NAMALWA (cell line): ENCODE measurements at places on chromosomes 1 and 21.
A peak's percentile ranks its signal among the peaks of the same experiment; 100 is the strongest.

DNA sequence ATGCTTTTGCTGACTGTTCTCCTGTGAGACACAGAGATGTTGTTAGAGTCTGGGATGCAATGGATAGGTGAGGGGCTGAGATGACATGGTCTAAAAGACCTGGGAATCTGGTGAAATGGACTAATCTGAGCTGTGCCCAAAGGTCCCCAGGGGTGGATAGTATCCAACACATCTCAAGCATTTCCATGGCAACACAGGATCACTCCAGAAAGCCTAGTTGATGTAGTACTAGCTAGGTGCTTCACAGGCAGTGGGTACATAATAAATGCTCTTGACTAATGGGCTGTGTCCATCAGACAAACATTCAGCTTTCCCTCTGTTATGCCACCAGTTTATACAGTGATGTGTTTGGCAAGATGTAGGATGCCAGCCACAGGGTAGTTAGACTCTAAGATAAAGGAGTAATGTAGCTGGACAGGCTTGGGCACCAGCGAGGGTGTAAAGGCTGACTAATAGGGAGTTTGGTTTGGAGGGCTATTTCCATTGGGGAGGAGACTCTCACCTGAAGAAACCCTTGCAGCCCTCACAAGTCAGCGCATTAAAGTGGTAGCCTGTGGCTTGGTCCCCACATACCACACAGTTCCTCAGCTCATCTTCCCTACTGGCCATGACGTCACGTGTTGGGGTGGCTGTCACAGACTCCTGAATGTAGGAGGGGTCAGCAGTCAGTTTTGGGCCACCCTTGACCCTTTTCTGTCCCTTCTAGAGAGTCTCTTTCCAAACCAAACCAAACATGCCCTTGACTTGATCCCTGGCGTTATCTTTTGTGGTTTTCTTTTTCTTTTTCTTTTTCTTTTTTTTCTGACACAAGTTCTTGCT, 1.8 kb downstream of the NR1I3 start:
- no peak for DNase-seq

DNA sequence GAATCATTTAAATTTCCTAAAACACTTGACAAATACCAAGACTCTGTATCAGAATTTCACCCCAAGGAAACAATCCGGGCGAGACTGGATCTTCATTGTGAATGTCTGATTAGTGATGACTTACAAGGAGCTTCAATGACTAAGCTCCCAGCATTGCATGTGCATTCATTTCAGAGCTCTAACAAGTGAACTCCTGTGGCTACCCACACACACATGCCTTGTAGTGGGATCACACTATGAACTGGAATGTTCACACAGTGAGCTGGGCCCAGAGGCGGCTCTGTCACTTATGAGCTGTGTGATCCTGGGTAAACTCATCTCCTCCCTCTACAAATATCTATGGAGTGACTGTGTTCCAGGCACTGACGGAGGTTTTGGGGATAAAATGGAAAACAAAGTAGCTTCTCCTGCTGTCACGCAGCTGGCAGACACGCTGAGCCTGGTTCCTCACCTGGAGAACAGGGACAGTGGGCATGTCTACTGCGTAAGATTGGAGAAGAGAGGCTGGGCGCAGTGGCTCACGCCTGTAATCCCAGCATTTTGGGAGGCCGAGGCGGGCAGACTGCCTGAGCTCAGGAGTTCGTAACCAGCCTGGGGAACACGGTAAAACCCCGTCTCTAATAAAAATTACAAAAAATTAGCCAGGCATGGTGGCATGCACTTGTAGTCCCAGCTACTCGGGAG, 56.9 kb downstream of the CLSTN1 start:
- DNase-seq, result no peak

GRCh38 chr1:3515774-3516480, 61.5 kb downstream of the ARHGEF16 start:
- no peak for DNase-seq

- DNase-seq, result no peak
Observed at GRCh38 chr1:50420689-50421365, 2.4 kb downstream of the DMRTA2 start.

DNA sequence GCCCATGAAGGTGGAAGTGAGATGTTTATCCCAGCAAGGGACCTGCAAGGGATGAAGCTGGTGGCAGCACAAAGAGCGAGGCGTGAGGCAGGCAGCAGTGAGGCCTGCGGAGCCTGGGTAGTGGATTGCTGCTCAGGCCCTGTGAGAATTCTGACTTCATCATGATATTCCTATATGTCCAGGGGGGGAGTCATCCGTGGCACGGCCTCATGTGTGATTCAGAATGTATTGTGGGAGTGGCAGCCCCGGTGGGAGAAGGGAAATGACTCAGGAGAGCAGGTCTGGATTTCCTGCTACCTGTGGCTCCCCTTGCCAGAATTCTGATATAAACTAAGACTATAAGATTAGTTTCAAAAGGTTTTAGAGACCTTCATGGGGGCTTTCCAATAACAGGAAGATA, 240.9 kb downstream of the CAMTA1 start:
- DNase-seq, result no peak

- DNase-seq, result peak; percentile 51
Observed at GRCh38 chr1:202553560-202554038, 156.7 kb downstream of the SYT2 start.

- DNase-seq, result no peak
Observed at GRCh38 chr21:41364308-41364707, 2.5 kb downstream of the MX2 start.

- DNase-seq, result no peak
Observed at GRCh38 chr1:245232931-245233330, 78.1 kb downstream of the KIF26B start.

DNA sequence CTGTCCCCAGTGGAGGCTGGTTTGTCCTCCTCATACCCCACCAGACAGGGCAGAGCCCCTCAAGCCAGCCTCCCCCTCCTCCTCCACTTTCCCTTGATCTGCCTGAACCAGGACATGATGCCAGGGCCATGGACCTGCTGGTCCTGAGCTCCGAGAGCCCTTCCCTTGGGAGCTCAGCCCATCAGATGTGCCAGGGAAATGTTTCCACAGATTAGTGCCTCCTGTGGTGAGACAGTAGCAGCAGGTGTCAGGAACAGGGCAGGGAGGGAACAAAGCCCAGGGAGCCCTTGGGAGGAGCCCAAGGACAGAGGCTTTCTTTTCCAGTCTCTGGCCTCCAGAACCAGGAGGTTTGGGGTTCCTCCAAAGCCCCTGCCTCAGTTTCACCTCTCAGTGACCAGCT, 14.6 kb upstream of the SLC41A1 start:
- DNase-seq, result no peak

DNA sequence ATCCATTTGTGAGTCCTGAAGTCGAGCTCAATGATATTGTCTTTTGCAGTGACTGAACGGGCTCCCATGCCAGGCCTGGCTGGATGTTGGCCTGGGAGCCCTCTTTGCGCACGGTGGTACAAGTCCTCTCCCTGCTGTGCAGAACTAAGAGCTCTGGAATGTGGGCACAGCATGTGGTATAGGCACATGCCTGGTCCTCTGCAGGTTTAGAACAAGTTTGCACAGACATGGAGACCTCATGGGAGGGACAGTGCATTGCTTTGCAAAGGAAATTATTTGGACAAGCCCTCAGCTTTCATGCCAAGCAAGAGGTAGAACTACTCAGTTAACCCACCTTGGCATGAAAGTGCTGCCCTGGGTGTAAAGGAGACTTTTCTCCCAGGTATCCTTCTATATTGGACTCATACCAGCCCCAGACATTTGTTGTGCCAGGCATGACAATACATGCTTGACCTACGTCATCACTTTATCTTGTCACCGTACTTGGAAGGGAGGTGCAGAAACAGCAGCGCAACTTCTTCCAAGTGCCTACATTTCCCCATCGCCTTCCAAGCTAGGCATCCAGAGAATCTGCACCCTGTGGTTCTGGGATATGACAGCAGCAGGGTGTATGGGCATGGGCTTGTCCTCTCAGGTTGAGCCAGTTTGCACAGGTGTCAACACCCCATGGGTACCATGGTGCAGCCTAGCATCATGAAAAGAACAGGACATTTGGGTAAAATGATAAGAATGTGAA, 37.6 kb upstream of the MRPS6 start:
- DNase-seq, result no peak

GRCh38 chr21:33268393-33268736, 2.2 kb downstream of the IL10RB start:
- no peak for DNase-seq

DNA sequence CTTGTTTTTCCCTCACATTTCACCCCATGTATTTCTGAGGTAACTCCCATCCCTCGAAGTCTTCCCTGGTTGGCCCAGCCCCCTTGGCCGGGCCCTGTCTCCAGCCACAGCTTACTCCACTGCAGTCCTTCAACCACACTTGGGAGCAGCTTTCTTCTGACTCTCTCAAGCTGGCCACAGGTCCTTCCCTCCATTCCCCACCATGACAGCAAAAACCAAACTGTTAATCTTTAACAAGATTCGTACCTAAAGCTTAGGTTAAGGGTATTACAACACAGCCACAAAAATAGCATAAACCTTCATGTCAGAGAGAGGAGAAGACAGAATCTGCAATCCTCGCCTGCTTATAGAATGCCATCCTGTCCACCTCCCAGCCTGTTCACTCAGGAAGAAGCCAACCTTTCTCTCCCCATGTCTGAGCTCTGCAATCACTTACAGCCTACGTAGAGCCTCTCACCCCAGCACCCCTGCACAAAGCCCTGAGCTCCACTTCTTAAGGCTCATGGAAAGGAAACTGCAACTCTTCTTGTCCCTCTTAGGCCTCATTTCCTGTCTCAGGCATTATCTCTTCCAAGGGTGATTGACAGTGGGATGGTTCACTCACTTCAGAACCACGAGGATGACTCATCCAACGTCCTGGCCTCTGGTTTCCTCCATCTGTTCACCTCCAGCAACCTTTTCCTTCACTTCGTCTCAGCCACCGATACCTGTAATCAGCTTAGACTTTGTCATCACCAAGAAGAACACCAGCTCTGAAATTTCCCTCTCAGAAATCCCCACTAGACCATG, 72.8 kb downstream of the CD2 start:
- no peak for DNase-seq

DNA sequence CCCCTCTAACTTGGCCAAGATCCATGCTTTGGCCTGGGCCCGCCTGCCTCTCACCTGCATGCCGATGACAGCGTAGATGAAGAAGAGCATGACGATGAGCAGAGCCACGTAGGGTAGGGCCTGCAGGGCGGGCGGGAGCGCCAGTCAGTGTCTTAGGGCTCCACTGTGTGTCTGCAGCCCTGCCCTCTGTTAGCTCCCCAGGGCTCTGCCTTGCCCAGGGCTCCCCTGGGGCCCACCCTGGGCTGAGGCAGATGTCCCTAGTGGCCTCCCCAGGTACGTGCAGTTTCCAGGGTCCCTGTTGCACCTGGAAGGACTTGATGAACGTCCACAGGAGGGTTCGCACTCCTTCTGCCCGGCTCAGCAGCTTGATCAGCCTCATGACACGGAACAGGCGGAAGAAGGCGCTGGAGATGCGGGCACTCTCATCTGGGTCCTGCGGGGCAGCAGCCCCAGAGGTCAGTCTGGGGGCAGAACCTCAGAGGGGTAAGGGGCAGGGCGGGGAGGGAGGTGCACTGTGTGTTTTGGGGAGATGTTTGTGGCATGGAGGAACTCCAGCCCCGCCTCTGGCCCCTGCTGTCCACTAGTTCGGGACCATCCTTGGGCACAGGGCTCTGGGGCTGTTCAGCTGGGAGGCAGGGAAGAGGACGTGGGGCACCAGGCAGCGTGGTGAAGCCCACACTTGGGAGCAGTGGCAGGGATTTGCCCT, 29.8 kb upstream of the KIF21B start:
- DNase-seq, result peak; percentile 42

DNA sequence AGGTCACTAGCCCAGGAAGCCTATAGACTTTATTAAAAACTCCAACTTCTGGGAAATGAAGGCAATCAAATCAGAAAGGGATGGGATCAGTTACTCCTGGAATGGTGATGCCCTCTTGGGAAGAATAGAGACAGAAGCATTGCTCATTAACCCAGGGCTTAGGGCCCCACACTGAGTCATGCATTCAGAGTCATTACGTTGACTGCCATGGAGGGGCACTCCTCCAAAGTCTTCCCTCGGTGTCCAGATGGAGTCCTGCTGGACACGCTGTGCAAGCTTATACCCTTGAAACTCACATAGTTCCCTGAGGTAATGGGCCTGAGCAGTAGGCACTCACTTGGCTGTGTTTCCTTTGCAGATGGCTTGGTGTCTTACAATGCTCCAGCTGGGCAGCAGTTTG, 35.2 kb upstream of the HSD17B7 start:
- DNase-seq, result no peak

DNA sequence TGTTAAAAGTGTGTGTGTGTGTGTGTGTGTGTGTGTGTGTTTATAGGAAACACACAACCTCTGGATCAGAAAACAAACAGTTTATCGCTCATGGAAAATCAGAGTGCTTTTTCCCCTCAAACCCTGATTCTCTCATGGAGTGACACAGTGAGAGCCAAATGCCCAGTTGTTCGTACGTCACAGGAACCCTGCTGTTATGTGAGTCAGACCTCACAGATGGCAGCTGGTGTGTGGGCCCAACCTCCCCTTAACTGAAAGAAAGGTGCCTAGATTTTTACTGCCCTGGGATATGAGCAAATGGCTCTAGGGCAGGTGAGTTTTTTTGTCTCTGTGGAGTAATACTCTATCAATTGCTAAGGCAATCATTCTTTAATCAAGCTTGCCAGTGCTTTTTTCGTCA, 1788.1 kb downstream of the BRINP3 start:
- DNase-seq, result no peak

- DNase-seq, result no peak
Observed at GRCh38 chr1:43582162-43582566, 51.5 kb downstream of the PTPRF start.

DNA sequence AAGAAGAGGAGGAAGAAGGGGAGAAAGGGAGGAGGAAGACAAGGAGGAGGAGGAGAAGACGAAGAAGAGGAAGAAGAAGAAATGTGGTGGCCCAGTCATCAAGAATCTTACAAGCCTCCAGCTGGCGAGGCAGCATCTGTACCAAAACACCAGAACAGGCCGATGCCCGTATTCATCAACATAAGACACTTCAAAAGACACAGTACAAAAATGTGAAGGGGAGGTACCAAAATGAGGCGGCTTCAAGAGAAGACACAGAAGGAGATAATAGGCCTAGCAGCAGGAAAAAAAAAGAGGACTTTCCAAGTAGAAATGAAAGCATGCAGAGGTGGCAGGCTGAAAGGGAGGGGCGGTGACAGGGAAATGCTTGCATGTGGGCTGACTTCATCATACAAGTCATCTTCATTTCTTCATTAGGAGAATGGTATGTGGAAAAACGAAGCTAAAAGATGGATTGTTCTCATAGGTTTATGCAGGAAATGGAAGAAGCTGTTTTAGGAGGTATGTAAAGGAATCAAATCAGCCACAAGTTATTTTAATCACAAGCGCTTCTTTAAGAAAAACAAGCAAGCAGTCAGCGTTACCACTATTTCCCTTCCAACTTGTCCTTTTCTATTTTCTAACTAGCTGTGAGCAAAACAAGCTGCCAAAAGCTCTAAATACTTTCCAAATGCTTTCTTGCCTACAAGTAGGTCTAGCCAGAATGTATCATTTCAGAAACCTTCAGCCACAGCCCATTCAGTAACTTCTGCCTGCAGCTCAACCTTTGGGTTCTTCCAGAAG, 192.3 kb downstream of the SLC45A1 start:
- peak; percentile 85 for DNase-seq
